Hematopoietic multipotent progenitor cell treated with erythropoietin and hydrocortisone succinate and interleukin-3 and kit ligand, for 6 days (in vitro differentiated cells): ENCODE measurements at places on chromosomes 3 and 15.
A peak's percentile ranks its signal among the peaks of the same experiment; 100 is the strongest.

- DNase-seq, result peak; percentile 73
Observed at GRCh38 chr15:40594429-40594836, 384 bp downstream of the KNL1 start.

DNA sequence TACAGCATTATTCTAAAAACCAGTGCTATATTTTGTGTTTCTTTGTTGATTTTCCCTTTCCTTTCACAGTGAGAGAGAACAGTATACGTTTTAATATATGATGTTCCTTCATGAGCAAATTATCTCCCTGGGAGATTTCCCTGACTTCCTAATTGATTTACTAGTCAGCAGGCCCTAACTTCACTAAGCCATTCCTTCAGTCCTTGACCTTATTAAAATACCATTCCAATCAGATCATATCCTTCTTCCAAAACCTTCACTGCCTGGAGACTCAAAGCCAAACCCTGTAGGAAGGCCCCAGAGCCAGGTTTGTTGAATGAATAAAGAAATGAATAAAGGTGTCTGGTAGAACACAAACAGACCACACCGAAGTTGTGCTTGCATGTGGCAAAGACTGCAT is 43.8 kb upstream of the ARHGEF3 start:
- DNase-seq, result no peak

DNA sequence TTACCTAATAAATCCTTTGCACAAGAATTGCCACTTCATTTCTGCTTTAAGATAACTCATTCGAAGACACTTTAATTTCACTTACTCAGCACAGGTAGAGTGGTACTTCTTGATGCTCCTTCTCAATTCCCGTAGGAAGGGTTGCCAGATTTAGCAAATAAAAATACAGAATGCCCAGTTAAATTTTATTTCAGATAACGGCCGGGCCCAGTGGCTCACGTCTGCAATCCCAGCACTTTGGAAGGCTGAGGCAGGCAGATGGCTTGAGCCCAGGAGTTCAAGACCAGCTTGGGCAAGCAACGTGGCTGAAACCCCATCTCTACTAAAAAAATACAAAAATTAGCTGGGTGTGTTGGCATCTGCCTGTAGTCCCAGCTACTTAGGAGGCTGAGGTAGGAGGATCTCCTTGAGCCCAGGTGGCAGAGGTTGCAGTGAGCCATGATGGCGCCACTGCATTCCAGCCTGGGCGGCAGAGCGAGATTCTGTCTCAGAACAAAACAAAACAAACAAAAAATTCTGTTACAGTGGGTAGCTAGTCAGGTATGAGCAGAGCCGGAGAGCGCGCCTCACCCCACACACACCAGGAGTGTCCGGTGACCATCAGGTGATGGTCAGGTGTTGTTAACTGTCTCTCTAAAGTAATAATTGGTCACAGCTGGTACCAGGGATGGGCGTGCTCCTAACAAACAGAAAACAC is 92.8 kb downstream of the DNAH12 start:
- DNase-seq, result no peak

DNA sequence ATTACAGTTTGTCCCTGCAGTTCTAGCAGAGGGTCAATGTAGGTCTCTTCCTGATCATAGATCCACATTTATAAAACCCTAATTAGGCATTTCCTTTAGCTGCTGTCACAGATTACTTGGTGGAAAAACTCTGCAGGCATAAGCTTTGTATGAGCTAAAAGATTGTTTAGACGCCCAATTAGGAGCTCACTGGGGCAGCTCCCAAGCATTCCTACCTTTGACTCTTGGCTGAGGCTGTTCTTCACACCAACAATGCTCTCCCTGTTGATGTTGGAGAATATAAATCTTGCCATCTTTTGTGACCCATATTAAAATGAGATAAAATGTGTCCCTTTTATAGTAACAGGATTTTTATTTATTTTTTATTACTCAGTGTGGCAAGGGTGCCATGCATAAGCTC is 148.3 kb upstream of the TRIM42 start:
- no peak for DNase-seq
